ENCODE measurements at places on chromosomes 11 and 22.
A peak's percentile ranks its signal among the peaks of the same experiment; 100 is the strongest.

DNA sequence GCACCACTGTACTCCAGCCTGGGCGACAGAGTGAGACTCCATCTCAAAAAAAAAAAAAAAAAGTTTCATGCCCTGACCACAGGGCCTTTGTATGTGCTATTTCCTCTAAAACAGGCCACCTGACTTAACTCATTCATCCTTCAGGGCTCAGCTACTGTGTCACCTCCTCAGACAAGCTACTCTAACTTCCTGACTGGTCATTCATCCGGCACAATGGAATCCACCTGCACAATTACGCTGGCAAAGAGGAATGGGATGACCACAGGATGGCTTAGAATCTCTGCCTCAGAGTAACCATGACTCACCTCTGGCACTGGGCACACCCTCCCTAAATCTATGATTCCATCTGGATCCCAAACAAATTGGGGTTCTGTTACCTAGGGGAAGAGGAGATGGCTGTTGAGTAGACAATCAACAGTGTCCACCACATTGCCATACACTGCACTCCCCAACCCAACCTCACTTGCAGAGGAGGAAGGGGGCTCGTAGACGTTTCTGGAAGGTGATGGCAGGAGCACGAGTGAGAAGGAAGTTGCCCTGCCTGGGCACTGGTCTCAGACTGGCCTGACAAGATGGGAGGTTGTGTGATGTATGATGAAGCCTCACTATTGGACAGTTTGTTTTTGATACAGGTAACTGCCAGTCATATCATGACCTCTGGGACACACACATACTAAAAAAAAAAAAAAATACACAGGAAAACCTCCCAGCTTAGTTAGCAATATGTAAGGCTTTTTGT is 22.8 kb upstream of the HMOX1 start:
- DNase-seq = no peak

- DNase-seq = no peak
These were observed 671.7 kb downstream of the BRD1 start for GRCh38 chr22:49155770-49156580.

DNA sequence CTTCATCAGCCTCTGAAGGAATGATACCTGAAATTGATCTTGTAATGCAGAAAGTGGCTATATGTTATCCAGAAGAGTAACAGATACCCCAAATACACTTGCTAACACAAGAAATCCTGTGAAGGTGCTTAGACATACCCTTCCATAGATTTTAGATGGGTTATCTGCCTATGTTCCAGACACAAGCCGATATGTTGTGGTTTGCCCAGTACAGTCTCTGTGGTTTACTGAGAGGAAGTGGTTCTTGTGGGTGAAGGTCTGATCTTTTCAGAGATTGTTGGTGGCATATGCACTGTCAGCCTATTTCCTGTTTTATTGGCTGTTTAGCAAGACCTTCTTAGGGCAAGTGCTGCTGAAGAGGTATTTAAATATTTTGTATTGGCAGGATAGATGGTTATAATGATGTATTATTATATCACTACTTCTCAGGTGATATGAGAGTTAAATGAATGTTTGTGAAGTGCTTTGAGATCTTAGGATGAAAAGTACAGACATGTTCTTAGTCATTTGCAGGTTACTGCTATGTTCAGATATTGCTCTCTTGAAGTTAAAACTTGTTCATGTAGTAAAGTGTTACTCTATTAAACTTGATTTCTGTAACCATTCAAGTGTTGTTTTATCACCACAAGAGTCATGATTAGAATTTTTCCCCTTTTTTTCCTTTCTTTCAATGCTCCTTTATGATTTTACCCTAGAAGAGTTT is 8.2 kb downstream of the ARHGEF12 start:
- DNase-seq = peak; percentile 44

- no peak for DNase-seq
These were observed 1.2 kb downstream of the ACAD8 start for GRCh38 chr11:134254433-134255183.

GRCh38 chr22:17235149-17235655 is 16.0 kb upstream of the ADA2 start:
- no peak for DNase-seq
